ENCODE measurements at places on chromosomes 6 and 20.
A peak's percentile ranks its signal among the peaks of the same experiment; 100 is the strongest.

DNA sequence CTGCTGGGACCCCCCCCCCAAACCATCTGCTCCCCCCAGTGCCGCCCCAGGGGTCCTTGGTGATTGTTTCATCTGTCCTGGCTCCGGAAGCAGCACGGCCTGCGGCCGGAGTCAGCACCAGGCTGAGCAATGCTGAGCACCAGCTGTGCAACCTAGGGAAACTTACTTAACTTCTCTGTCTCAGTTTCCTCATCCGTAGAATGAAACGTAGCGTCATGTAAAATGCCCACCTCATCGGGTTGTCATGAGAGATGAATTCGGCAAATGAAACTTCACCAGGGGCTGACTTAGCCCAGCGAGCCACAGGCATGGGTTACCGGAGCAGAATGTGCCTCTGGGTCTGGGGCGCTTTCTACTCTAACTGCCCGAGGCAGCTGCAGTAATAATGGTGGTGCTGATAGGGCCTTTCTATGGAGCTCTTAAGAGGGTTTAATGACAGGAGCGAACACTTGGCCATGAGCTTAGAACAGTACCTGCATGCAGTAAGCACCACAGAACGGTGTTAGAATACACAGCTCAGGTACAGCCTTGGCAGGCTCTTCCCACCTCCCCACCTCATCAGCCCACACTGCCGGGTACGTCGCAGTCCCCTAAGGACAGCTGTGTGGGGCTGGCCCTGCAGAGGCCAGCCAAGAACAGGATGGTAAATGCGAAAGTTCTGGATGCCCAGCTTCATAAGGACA lies 1.7 kb downstream of the THBS2 start:
- no peak for DNase-seq

DNA sequence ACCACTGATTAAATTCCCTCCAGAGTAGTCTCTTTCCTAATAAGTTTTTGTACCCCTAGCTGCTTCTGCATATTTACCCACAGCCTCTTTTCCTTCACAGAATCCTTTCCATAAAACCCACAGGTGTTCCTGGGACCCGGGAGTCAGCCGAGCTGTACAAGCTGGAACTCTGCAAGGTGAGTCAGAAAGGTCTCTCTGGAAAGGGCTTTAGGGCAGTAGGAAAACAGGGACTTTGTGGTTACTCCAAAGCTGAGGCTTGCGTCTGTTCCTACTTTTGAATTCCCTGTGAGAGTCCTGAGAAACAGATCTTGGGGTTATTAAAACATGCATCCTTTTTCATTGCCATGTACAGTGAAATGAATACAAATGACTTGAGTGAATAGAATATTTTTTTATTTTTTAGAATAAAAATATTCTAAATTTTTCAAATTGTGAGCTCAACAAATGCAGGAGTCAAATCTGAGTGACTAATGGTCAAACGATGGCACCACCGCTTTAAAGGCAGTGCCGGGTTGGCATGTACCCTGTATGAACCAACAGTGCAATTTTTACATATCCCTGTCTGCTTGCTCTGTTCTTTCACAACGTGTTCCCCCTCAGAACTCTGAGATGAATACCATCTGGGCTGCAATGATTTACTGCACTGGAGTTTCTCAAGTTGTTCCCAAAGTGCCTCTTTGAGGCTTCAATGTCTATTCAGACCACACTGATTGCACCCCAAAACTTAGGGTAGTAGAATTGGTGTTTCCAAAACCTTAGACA lies 78.4 kb downstream of the GFRAL start:
- peak; percentile 87 for DNase-seq

DNA sequence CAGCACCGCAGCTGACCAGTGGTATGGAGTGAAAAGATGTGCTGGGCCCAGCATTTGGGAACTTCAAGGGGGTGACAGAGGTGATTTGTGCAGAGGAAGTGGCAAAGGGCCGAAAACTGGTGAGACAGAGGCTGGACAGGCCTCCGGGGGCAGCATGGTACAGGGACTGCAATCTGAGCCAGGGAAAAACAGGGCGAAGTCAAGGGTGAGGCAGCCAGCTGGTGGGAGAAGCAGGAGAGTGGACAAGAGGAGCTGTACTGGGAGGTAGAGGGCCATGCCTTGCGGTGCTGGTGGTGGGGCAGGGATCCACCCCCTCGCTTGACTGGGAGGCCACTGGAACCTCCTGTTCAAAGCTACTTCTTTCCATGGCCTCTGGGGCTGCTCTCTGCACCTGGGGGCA lies 7.3 kb upstream of the GFRA4 start:
- peak; percentile 15 for DNase-seq

DNA sequence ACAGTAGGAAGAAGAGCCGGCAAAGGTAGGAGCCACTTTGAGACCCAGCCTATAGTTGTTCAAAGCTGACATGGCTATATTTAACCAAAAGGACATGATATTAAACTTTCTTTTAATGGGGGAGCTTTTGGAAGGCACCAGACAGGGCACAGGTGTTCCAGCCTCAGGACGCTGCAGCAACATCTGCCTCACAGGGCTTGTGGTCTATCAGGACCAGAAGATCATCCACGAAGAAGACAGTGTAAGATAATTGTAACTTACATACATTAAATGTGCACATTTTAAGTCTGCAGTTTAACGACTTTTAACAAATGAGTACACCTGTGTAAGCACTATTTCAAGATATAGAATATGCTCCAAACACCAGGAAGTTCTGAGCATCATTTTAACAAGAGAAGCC lies 168.2 kb upstream of the PMEPA1 start:
- DNase-seq, result no peak

- no peak for DNase-seq
Observed at GRCh38 chr20:35174458-35175216, 2.8 kb downstream of the PROCR start.
